ENCODE measurements at places on chromosomes 12 and 14.

GRCh38 chr14:28751467-28752058 lies 15.0 kb upstream of the FOXG1 start:
- DNase-seq, result no peak

DNA sequence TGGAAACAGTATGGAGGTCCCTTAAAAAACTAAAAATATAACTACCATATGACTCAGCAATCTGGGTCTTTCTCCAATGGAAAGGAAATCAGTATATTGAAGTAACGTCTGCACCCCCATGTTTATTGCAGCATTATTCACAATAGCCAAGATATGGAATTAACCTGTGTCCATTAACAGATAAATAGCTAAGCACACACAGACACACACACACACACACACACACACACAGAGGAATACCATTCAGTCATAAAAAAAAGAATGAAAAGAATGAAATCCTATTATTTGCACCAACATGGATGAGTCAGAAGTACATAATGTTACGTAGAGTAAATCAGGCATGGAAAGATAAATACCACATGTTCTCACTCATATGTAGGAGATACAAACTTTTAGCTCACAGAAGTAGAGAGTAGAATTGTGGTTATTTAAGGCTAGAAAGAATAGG lies 4.7 kb downstream of the KLRK1 start:
- DNase-seq, result no peak

DNA sequence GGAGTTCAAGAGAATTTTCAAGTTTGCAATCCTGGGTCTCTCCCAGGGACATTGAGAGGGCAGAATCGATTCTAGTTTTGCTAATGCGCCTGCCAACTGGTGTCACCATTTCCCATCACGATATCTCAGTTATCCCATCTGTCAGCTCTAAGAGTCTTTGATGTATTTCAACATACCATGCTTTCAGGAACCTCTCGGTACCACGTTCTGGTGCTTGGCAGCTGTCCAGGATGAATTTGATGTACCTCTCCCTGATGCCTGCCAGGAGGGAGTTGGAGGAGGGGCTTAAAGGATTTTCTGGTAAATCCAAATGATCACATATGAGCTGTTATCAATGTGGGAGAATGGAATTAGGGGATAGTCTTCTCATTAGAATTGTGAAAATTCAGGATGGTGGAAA lies 332.5 kb downstream of the RGS6 start:
- DNase-seq, result no peak

DNA sequence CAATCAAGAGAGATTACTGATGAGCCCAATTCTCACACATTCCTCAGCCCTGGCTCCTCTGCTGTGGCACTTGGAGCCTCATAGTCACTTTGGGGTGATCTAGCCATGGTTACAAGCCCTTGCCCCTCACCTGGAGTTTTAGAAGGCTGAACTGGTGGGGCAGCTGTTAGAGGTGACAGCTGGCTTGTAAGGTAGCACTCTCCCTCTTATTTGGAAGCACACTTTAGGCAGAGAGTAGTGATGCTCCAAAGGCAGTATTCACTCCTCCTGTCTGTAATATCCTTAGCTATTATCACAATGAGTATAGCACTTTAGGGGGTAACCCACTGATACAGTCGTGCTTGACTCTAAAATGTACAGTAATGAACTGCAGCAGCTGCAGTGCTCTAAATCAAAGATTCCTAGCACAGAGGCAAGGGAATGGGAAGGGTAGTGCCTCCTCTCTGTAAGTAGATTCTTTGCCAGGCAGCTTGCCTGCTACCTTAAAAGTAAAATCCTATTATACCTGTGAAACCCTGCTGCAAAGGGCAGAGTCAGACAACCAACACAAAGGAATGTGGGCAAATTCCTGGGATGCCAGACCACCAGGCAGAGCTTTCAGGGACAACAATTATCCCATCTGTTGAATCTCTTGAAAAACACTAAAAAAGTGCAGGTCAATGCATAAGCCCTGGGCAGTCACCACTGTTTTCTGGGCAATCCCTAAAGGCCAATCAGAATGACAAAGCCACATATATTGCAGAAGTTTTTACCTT lies 336.3 kb downstream of the NOVA1 start:
- DNase-seq, result no peak

- DNase-seq, result peak; percentile 54
These were observed 11.8 kb upstream of the OR6S1 start for GRCh38 chr14:20652996-20653975.

GRCh38 chr12:2429032-2429431 lies 365.7 kb upstream of the FKBP4 start:
- no peak for DNase-seq

DNA sequence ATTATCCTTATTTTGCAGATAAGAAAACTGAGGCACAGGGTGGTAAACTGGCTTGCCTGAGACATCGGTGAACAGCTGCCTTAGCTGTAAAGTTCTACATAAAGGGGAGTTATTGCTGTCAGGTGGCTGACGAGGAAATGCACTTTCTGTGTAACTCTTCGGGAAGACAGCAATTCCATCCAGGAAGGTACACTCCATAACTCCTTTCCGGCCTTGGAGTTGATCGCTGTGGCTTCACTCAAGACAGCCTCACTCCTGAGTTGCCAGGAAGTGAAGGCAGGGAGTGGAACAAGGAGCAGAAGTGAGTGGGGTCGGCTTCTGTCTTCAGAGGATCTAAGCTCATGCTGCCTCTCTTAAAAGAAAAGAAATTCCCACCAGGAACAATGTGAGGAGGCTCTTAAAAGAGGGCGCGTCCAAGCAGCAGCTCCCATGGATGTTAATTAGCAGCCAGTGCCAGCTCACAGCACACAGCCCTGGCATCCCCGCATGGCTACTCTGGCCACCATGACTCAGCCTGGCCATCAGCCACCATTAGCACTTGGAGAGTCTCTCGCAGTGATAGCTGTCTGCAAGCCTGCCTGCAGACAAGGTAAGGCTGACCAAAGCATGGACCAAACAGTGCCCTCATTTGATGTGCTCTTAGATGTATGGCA lies 60.3 kb downstream of the NUAK1 start:
- no peak for DNase-seq

- DNase-seq, result no peak
These were observed 111.2 kb downstream of the CAPZA3 start for GRCh38 chr12:18849080-18849479.

DNA sequence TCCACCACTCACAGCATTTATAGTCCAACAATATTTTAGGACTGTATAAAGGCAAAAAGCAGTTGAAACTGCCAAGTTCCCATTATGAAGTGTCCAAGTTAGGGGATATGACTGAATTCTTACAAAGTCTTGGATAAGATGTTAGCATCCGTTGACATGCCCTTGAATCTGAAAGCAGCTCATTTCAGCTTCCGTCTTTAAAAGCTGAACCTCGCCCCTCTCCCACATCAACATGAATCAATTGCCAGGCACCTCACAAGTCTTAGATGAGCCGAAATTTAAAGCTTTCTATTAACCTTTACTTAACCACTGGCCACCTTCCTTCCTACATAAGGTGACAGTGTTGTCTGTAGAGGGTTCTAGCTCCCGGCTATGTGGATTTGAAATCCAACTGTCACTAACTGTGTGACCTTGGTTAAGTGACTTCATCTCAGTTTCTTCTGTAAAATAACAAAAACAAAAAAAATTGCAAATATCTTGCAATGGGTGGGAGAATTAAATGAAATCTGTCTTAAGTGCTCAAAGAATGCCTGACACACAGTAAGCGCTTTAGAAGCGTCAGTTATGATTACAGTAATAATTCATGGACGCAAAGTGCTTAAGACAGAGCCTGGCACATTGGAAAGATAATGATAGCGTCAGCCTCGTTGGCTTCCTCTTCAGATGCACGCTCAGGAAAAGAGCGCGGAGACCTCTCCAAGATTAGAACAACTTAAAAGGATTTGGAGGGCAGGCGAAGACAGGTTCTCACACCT lies 1.2 kb downstream of the PPP1CC start:
- DNase-seq, result peak; percentile 39

DNA sequence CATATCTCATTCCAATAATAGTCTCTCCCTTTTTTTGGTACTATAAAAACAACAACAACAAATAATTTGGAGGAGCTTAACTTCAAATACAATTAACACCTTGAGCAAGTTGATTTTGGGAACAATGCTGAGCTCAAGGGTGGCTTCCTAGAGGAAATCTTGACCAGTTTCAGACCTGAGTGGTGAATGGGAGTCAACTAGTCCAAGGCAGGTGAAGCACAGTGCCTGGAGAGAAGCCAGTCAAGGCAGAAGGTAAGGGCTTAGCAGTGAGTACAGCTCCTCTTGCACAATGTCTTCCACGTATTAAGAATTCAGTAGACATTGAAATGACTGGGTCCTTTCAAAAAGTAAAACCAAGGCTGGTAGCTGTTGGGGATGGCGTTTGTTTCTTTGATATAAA lies 444.8 kb downstream of the ATP23 start:
- DNase-seq, result no peak

- no peak for DNase-seq
These were observed 3.8 kb downstream of the DCN start for GRCh38 chr12:91178781-91179180.

GRCh38 chr14:29745863-29746262 lies 181.8 kb downstream of the PRKD1 start:
- no peak for DNase-seq

- no peak for DNase-seq
These were observed 4.9 kb upstream of the EXOC3L4 start for GRCh38 chr14:103089386-103090335.

- no peak for DNase-seq
These were observed 28.4 kb upstream of the GAS2L3 start for GRCh38 chr12:100545092-100545491.

- DNase-seq, result no peak
These were observed 10.7 kb downstream of the KANSL2 start for GRCh38 chr12:48671231-48671856.

DNA sequence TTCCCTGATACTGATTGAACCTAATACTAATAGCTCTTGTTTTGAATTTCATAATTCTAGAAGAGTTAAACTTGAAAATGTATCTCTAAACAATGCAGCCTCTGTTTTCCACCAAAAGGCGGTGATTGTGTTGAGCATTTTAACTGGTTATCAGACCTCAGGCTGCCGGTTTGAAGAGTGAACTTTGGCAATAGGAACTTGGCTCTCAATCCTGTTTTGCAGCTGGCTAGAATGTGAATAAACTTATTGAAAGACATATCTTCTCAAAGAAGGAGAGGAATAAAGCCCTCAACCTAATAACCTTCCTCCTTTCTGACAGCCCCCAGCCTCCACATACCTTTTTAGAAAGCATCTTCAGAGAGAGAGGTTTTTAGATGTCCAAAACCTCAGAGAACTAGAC lies 105.4 kb downstream of the SRGAP1 start:
- DNase-seq, result no peak

DNA sequence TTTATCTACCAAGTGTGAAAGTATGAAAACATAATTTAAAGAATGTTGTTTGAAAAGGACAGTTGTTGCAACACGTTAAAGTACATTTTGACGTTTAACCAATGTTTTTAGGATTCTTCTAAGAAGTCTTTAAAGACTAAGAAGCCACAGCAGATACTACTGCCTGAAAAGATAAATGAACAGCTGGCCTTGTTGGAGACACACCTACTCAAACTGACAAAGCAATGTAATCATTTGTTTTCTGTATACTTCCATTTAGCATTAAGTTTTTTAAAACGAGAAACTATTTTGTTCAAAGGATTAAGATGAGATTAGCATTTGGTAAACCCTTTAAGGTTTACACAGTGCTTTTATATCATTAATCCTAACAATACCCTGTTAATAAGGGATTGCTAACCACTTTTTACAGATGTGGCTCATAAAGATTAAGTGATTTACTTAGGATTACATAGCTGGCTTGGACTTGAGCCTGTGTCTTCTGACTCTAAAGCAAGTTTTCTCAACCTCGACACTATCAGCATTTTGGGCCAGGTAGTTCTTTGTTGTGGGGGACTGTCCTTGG lies 134.4 kb downstream of the CFAP54 start:
- no peak for DNase-seq

GRCh38 chr12:23891115-23891514 lies 58.4 kb downstream of the SOX5 start:
- DNase-seq, result no peak

GRCh38 chr12:89016970-89017778 lies 335.1 kb downstream of the DUSP6 start:
- DNase-seq, result peak; percentile 66

GRCh38 chr12:25715102-25715501 lies 162.0 kb upstream of the LMNTD1 start:
- no peak for DNase-seq

DNA sequence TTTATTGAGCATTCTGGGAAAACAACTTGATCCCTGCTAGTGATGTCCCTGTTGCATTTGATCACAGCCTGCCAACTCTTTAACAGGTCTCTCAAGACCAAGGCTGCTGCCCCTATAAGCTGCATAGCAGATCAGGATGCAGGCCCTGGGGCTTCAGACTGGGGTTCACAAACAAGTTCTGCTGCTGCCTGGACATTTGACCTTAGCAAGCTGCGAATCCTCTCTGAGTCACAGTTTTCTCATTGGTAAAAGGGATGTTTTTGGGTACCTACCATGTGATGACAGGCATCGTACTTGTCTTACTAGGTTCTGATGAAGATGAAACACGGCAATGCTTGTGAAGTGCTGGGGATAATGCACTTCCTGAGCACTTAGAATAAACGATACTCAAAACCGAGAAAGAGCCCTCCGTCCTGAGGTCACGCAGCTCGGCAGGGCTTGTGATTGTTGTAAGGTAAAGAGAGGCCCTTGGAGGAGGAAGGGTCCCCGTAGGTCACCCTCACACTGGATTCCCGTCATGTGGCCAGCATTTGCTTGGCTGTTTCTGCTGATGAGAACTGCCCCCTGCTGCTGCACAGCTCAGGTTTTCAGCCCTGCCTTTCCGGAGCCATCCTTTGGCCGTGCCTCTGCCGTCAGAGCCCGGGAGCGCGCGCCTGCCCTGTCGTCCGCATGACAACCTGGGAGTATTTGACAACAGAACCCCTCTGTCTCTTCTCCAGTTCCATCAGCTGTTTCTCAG lies 39.1 kb downstream of the TSPAN9 start:
- no peak for DNase-seq

DNA sequence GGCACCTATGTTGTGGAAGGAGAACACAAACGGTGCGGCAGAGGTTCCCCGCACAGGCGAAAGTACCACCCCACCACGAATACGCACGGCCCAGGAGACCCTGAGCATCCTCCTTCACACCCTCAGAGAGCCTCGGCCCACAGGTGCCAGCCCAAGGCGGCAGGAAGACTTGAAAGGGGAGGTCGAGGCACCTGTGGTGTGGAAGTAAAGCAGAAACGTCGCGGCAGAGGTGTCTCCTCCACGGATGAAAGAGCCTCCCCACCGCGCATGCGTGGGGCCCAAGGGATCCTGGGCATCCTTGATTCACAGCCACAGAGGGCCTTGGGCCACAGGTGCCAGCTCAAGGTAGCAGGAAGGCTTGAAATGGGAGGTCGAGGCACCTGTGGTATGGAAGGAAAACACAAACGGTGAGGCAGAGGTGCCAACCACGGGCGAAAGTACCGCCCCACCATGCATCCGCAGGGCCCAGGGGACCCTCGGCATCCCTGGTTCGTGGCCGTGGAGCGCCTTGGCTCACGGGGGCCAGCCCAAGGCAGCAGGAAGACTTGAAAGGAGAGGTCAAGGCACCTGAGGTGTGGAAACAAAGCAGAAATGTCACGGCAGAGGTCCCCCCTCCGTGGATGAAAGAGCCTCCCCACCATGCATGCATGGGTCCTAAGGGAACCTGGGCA lies 380.1 kb downstream of the ALG10 start:
- no peak for DNase-seq

- DNase-seq, result peak; percentile 58
These were observed 48.6 kb upstream of the TMEM233 start for GRCh38 chr12:119544765-119545625.

- DNase-seq, result no peak
These were observed 93.6 kb upstream of the FERMT2 start for GRCh38 chr14:53044486-53044885.
